ENCODE measurements at places on chromosomes 3 and 15.

GRCh38 chr15:88133795-88134194 is 122.7 kb downstream of the NTRK3 start:
- DNase-seq = no peak

DNA sequence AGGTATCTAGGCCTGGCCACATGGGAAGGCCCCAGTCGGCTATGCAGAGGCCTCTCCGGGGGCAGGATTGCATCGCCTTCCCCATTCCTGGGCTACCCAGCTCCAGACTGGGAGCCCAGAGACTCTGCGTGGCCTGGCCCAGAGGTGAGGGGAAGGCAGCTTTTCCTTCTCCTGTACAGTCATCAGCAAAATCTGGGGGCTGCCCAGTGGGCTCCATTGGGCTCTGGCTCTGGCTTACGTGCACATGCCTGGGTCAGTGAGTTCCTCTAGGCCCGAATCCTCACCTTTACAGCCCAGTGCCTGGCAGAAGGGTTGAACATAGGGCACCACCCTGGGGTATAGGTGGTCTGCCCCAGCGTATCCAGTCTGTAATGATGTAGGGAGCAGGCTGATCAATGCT is 3.9 kb upstream of the ANKRD63 start:
- no peak for DNase-seq

- no peak for DNase-seq
These were observed 364.6 kb upstream of the ZNF385D start for GRCh38 chr3:22115581-22115980.

- DNase-seq = no peak
These were observed 37.4 kb downstream of the SLC9A9 start for GRCh38 chr3:143810953-143811265.

- DNase-seq = no peak
These were observed 30.3 kb upstream of the ESYT3 start for GRCh38 chr3:138404121-138404520.

DNA sequence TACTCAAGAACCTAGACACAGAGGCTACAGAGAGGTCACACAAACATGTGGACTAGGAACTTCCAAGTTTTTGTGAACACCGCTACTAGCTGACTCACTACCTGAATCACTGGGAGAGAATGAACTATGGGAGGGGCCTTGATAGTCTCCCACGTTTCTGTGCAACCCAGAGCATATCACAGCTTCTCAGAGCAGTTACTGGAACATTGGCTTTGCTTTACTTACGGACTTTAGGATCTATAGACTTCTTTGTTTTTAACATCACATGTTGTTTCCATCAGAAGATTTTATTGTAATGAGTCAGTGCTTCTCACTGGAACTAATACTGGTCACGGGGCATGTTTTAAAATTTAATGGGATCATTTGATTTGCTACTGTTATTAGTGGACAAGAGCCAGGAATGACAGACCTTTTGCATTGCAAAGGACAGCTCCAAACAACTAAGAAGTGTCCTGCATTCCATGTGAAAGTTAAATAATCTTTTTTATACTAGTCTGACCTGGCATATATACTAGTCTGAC is 35.6 kb downstream of the RTP4 start:
- peak; percentile 94 for DNase-seq

GRCh38 chr3:48429960-48430707 is at the start of gene PLXNB1:
PLXNB1 (minus strand) TSS chr3:48430086; CDS start chr3:48424611, 5,475 bp downstream.
- no peak for DNase-seq

DNA sequence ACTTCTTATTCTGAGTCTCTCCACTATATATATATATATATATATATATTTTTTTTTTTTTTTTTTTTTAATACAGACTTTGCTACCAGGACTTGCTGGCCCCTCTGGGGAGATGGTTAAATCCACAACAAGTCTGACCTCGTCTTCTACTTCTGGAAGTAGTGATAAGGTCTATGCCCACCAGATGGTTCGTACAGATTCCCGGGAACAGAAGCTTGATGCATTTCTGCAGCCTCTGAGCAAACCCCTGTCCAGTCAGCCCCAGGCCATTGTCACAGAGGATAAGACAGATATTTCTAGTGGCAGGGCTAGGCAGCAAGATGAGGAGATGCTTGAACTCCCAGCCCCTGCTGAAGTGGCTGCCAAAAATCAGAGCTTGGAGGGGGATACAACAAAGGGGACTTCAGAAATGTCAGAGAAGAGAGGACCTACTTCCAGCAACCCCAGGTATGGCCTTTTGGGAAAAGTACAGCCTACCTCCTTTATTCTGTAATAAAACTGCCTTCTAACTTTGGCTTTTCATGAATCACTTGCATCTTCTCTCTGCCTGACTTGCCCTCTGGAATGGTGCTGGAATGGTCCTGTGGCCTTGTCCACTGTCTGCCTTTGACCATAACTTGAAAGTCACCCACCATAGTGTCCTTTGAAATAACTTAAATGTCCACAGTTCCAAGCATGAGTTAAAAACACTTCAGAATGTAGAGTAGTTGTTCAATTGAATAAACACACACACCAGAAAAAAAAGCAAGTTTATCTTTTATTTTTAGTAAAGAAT is 32.4 kb downstream of the MLH1 start:
- DNase-seq = no peak

DNA sequence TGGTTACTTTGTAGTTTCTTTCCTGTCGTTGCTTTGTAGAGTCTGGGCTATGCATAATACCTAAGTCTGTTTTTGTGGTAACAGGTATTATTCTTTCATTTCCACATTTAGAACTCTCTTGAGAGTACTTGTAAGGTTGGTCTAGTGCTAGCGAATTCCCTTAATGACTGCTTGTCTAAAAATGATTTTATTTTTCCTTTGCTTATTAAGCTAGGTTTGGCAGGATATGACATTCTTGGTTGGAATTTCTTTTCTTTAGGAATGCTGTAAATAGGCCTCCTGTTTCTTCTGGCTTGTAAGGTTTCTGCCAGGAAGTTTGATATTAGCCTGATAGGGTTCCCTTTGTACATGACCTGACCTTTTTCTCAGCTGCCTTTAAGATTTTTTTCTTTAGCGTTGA is 70.1 kb upstream of the SGO1 start:
- DNase-seq = no peak

DNA sequence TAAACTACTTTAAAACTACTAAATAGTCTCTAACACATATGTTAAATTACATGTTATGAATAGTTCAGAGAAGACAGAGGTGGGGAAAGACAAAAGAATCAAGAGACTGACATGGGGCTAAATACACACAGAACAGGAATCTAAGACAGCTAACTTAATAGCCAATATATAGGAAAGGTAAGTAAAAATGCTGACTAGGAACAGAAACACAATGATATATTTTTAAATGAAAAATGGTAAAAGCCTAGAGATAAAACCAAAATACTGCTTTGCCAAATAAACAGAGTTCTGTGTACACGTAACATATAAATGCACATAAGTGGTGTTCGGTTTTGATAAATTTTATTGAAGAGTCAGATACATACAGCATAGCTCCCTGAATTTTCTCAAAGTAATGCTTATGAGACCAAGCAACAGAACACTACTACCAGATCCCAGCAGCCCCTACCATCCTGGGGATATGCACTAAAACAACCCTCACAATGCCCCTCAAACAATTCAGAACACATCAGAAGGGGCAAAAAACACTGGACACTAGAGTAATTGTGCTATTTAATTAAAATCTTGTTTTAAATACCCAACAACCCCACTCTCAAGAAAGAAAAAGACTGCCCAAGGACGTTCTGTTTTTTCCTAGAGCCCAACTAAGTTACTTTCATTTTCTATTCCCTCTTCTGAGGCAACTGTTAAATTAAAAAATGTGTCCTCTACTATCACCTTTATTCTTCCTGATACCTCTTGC is 121.1 kb downstream of the ADAM10 start:
- no peak for DNase-seq

- DNase-seq = no peak
These were observed 121.6 kb downstream of the TFG start for GRCh38 chr3:100830931-100831330.

DNA sequence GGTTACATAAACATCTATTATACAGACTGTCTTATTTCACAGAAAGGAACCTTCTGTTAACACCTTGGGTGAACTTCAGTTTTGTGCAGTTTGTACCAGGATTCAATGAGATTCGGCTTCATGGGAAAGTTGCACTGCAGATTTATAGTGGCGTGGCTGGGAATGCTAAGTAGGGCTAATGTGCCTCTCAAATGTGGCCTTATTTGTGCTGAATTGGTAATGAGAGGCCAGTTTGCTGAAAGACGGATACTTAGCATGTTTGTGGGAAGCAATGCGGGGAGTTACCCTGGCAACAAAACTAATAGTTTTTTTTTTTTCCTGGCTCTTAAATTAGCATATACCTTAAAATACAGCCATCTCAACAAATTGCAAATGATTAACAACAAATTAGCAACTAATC is 28.6 kb upstream of the CEMIP start:
- no peak for DNase-seq

DNA sequence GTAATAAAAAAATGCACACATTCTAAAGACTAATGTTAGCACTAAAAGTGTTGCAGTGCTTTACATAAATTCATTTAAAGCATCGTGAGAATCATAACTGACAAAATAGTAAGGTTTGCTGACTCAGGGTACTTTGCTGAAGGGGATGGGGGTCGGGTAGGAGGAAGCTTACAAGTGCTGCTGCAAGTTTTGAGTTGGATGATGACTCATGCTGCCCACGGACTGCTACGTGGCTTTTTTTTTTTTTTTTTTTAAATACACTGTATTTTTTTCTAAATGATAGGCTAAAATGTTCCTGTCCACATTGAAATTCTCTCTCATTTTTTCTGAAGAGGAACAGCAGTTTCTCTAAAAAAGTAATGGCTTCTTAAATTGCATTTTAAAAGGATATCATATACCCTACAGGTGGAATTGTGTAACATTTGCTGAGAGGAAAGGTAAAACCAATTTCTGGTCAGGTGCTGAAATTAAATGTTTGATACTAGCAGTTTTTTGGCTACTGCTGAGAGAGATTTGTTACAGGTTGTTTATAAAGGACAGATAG is 2.2 kb downstream of the MAPK6 start:
- peak; percentile 82 for DNase-seq

GRCh38 chr3:73580343-73580742 is 44.4 kb downstream of the PDZRN3 start:
- no peak for DNase-seq

DNA sequence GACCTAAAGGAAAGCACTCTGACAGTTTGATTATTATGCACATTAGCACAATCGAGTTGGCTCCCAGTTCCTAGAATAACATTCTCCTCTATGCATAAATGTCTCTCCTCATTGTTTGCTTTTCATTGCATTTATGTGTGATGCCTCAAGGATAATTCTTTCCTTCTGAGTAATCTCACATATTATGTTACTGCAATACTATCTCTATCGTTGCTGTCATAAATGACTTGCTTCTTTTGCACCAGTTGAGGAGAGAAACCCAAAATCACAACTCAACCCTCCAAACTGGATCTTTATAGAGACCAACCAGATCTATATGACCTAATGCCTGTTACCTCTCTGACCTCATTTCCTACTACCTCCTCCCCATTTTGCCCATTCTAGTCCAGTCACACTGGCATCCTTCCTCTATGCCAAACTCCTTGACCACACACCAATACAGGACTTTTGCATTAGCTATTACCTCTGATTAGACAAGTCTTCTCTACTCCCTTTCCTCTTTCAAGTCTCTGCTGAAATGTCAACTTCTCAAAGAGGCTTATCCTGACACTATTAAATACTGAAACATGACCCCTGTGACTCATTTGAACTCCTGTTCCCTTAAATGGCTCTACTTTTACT is 1026.0 kb downstream of the TUSC7 start:
- peak; percentile 54 for DNase-seq

DNA sequence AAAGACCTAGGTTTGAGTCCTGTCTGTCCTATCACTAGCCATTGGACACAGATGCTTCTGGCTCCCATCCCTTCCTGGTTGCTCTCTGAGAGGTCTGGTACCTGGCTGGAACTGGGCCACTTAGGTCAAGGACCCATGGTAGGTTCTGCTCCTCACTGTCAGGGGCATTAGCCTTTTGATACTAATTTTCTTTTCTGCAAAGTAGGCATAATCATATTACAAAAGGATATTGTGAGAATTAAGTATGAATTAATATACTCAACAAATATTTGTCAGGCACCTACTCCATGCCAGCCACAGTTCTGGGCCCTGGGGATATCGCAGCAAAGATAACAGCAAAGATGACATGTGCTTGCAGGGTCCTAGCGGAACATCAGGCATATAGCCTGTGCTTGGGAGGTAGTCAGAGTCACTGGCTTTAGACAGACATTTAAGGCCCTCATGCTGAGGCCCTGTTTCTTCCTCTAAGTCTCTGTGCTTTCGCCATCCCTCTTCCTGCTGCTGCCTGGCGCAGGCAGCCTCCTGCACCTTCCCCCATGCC is 25.6 kb upstream of the LCTL start:
- no peak for DNase-seq

DNA sequence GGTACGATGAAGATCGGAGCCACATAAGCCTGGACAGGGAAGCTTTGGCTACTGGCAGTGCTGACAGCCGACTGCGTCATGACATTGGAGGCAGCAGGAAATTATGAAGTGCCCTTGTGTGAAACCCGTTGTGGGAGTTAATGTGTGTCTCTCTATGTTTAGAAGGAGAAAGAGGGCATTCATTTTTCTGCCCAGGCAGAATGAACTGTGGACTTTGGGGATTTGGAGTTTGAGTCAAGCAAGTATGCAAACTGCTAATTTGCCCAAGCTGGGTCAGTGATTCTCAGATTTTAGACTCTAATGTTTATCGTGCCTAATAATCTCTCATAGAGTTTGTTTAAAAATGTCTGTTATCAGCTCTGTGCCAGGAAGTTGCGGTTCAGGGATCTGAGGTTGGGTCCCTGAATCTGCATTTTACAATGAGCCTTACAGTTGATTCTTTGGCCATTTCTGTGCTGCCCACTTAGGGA is 5.6 kb downstream of the CTXND1 start:
- no peak for DNase-seq

GRCh38 chr15:28899061-28899738 is 13.4 kb downstream of the APBA2 start:
- no peak for DNase-seq

DNA sequence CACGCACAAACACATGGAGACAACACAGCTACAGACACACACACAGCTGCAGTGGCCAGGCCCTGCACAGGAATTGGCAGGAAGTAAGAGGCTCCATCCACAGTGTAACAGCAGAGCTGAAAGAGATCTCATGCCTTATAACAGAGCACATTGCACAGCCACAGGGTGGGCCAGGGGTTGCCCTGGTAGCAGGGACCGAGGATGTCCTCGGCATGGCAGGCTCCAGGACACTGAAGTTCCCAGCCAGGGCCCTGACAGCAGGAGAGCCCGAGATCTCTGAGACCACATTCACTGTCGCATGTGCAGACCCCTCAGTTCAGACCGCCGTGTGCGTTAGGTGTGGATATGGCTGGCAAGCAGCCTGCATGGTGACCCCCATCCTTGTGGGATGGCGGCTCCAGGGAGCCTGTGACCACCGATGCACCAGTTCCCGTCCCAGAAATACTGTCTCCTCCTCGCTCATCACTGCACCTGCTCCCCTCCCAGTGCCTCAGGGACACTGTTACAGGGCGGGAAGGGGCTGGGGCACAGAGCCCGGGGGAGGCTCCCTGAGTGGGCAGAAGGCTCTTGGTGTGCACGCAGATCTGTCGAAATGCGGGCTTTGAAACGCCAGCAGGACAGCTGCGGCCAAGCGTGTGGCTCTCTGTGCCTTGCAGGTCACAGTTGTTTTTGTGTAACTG is 1.5 kb upstream of the OCA2 start:
- no peak for DNase-seq

- peak; percentile 43 for DNase-seq
These were observed 68.3 kb downstream of the KLHL25 start for GRCh38 chr15:85726454-85726853.

GRCh38 chr15:91634179-91634578 is 219.3 kb upstream of the SLCO3A1 start:
- no peak for DNase-seq

- no peak for DNase-seq
These were observed 453.5 kb downstream of the SOX2 start for GRCh38 chr3:182165234-182165633.
